ENCODE measurements at places on chromosomes 16 and 17. TPM values are rescaled to one million over a fixed set of nuclear protein-coding genes. Genes with fewer than 3 reads are reported as not detected.

Gene GDPD1
- 0.67 TPM for total RNA-seq

Gene C16orf46
- total RNA-seq: 0.88 TPM

Gene G6PC1
- not detected for total RNA-seq

Gene CDH5
- total RNA-seq: 0.27 TPM

Gene TEDC2
- total RNA-seq: 23.5 TPM

Gene NPIPB2
- total RNA-seq: 3.2 TPM

Gene MRM1
- total RNA-seq: 20.5 TPM

Gene TMC7
- total RNA-seq: 7.6 TPM

Gene TLCD3B
- 0.48 TPM for total RNA-seq

Gene FA2H
- 43.1 TPM for total RNA-seq

Gene CD300LD
- not detected for total RNA-seq

Gene NPIPA2
- total RNA-seq: 0.97 TPM

Gene CNEP1R1
- 18.5 TPM for total RNA-seq

Gene GP2
- total RNA-seq: not detected

Gene CDIP1
- 11.7 TPM for total RNA-seq

Gene GPR139
- total RNA-seq: not detected

Gene PITPNM3
- total RNA-seq: 1.8 TPM

Gene ABAT
- 0.34 TPM for total RNA-seq

Gene CLDN7
- total RNA-seq: 0.71 TPM

Gene JUP
- total RNA-seq: 96.1 TPM

Gene RASL10B
- total RNA-seq: 0.09 TPM

Gene CBLN1
- not detected for total RNA-seq

Gene EVPL
- 17.7 TPM for total RNA-seq

Gene CACNG5
- total RNA-seq: not detected

Gene BRCA1
- 26.9 TPM for total RNA-seq

Gene FAM20A
- total RNA-seq: not detected

Gene PRKCB
- 0.15 TPM for total RNA-seq

Gene KRTAP3-1
- not detected for total RNA-seq

Gene IGF2BP1
- total RNA-seq: 61.6 TPM

Gene ABCC6
- 1.5 TPM for total RNA-seq

Gene TNS4
- total RNA-seq: 101 TPM

Gene SLC38A8
- total RNA-seq: not detected

Gene ATP6V0D1
- 96.3 TPM for total RNA-seq

Gene KRT28
- not detected for total RNA-seq

Gene CIITA
- not detected for total RNA-seq

Gene METTL22
- total RNA-seq: 25.5 TPM

Gene STAC2
- total RNA-seq: 0.12 TPM

Gene SCIMP
- total RNA-seq: not detected

Gene PAQR4
- total RNA-seq: 45.8 TPM

Gene MT1X
- 177 TPM for total RNA-seq

Gene CSH2
- total RNA-seq: not detected

Gene TEX14
- 0.06 TPM for total RNA-seq

Gene AXIN2
- 0.96 TPM for total RNA-seq

Gene CCL2
- 48.2 TPM for total RNA-seq

Gene HSD17B2
- total RNA-seq: 0.16 TPM

Gene ARL6IP1
- total RNA-seq: 177 TPM

Data from A549 treated with RU486 at 1 μM for 4 hours (cell line).